Hematopoietic multipotent progenitor cell treated with erythropoietin and hydrocortisone succinate and interleukin-3 and kit ligand, for 15 days (in vitro differentiated cells): ENCODE measurements at places on chromosomes 6 and 20.

DNA sequence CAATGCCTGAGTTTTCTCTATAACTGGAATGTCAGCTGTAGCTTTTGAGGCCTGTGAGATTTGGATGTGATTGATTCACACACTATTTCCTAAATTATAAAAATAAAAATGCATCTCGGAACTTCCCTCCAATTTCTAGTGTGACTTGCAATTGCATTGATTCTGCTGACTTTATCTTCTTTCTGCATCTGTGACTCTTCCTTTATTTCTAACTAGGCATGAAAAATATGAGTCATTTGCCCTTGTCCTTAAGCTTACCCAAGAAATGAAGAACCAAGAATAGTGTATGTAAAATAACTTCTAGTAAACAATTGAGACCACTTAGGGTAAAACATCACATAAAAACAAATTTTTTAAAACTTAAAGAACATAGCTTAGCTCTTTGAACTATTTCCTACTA lies 12.9 kb downstream of the OR2J2 start:
- no peak for DNase-seq

DNA sequence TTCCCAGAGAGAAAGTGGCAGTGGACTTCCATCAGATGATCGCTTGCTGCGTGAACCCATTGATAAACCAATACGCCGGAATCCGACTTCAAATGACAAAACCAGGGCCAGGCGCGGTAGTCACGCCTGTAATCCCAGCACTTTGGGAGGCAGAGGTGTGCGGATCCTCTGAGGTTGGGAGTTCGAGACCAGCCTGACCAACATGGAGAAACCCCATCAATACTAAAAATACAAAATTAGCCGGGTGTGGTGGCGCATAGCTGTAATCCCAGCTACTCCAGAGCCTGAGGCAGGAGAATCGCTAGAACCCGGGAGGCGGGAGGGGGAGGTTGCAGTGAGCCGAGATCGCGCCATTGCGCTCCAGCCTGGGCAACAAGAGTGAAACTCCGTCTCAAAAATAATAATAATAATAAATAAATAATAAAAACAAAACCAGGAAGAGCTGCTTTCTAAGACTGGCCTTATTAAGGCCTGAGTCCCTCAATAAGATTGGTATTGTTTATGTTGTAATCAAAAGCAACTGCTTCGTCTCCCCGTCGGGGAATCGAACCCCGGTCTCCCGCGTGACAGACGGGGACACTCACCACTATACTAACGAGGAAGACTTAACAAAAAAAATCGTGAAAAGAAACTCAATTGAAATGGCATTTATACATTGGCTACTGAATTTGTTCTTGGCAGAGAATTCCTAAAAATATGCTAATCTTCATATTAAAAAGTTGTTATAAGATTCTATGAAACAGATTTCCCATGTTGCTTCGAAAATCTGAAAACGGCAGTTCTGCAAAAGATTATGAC lies 110.2 kb upstream of the ZNF184 start:
- no peak for DNase-seq

DNA sequence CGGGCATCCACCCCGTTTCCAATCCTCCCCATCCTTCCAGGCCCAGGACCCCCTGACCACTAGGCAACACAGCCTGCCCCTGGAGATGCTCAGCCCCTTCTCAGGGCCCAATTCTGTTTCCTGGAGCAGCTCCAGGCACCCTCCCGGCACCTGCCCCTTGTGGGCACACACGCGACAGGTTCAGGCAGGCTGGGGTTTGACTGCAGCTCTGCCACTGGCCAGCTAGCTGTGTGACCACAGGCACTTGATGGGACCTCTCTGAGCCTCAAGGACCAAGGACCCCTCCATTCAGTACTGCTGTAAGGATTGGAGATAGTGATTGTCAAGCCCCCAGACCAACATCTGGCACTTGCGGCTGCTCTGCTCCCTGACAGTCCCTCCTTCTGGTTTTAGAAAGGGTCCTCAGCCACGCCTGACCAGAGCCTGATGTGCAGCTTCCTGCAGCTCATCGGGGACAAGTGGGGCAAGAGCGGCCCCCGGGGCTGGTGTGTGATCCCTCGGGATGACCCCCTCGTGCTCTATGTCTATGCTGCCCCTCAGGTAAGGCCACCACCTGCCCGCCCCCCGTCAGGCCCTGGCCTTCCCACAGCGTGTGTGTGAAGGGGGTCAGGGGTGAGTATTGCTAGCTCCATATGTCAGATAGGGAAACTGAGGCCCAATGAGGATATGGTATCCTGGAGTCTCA lies 21.7 kb downstream of the FGD2 start:
- DNase-seq: no peak

DNA sequence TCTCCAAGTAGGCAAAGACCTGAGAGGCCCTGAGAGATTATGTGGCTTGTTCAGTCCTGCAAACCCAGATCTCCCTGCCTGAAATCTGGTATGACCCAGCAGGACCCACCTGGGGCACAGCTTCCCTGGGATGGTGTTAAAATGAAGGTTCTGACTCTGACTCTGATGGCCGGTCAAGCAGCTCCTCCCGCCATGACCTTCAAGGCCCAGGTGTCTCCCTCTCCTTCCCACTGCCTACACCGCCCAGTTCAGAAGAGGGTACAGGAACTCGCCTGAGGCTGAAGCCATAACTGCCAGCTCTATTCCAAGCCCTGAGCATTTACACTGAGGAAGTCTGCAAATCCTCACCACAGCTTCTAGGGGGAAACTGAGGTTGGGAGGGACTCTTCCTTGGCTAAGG lies 5.9 kb upstream of the CST7 start:
- DNase-seq: no peak

GRCh38 chr6:20827798-20828197 lies 293.5 kb downstream of the CDKAL1 start:
- DNase-seq: no peak

- no peak for DNase-seq
Measured at GRCh38 chr6:112639391-112639831, 292.3 kb downstream of the RFPL4B start.

GRCh38 chr20:44973053-44973452 lies 6.7 kb downstream of the STK4 start:
- no peak for DNase-seq

DNA sequence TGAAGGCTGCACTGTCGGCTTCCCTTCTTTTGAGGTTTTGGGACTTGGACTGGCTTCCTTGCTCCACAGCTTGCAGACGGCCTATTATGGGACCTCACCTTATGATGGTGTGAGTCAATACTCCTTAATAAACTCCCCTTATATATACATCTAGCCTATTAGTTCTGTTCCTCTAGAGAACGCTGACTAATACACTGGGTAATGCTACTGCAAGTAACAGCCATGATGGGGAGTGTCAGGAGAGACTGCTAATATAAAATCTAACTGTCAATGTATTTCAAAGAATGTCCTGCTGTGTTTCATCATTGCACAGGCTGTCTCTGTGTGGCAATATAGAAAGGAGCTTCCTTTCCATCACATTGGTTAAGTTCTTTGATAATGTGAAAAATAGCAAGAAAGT lies 57.7 kb upstream of the UST start:
- no peak for DNase-seq
